ENCODE measurements at places on chromosomes 16 and 17.

GRCh38 chr16:74046524-74046923, 250.1 kb upstream of the PSMD7 start:
- no peak for DNase-seq

DNA sequence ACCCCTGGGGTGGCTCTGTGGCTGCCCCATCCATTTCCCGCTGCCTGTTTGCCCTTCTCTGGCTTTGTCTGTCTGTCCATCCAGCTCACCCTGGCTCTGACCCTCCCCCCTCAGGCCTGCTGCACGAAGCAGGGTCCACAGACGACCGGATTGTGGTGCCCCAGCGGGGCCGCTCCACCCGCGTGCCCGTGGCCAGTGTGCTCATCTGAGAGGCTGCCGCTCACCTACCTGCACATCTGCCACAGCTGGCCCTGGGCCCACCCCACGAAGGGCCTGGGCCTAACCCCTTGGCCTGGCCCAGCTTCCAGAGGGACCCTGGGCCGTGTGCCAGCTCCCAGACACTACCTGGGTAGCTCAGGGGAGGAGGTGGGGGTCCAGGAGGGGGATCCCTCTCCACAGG, 761 bp upstream of the LAT start:
- DNase-seq = no peak

- DNase-seq = no peak
These were observed 48.0 kb upstream of the CDYL2 start for GRCh38 chr16:80852261-80852872.

DNA sequence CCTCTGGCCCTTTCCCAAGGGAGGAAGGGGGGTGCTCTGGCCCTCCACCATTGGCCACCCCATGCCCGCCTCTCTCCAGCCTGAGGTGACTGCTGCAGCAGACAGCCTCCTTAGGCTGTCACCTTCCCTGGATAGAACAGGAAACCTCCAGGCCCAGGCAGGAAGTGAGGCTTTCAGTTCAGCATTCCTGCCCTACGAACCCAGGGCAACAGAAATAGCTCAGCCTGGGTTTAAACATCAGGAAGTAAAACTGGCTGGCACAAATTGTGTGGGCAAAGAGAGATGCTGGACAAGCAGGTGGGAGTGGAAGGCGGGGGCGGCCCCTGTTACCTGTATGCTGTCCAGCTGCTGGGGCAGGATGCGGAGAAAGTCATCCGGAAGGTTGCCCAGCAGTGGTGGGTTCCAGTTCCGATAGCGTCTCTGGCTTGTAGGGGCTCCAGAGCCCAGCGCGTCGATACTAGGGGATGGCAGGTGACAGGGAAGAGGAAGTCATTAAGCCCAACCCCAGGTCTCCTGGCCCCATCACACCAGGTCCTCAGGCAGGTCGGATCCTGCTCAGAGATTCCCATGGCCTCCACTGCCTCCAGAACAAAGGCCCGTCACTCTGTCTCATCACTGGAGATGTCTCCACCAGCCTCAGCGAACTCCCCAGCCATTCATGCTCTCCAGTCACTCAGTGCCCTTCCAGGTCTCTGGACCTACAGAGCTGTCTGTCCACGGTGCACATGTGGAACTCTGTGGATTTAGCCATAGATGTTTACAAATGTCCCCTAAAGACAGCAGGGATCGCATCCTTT, 23.6 kb upstream of the MRPS23 start:
- no peak for DNase-seq

DNA sequence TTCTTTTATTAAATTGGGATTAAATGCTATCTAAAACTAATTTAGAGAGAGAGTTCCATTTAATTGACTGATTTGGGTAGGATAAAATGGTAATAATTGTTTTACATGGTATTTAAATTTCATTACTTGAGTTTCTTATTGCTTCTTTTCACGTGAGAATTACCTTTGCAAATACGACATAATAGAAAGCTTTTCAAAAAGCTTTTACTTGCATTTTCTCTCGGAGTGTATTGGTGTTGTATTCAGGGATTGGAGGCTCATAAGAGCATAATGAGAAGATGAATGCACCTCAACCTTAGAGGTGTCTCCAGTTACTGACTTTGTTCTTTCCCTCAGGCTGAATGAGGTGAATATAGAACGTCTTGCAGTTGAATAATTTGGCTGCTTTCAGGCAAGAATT, 67.4 kb upstream of the CPHXL start:
- DNase-seq = no peak

GRCh38 chr16:79041206-79041605, 559.3 kb downstream of the MAF start:
- DNase-seq = no peak

DNA sequence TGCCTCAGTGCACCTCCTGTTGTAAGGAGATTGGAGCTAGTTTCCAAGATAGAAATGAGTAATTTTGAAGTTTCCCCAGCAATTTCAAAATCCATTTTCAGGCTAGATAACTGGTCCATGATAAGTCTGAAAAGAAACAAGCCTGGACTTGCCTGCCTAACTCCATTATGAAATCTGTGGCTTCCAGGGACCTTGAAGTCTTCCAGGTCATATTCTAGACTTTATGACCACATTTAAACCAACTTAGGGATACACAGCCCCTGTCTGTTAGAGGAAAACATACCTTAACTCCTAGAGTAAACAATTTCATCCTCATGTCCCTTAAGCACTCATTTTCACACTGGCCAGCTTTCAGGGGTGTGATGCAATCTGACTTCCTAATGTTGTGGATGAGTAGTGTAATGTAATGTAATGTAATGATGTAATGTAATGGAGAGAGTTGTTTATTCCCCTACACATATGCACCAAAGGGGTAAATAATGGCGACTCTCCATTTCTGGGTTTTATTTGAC, 96.7 kb upstream of the FAM20A start:
- DNase-seq = no peak

All from upper lobe of right lung (tissue), 1 donor.